ENCODE measurements at places on chromosomes 12 and 14. TPM values are rescaled to one million over a fixed set of nuclear protein-coding genes. Genes with fewer than 3 reads are reported as not detected.

DNA sequence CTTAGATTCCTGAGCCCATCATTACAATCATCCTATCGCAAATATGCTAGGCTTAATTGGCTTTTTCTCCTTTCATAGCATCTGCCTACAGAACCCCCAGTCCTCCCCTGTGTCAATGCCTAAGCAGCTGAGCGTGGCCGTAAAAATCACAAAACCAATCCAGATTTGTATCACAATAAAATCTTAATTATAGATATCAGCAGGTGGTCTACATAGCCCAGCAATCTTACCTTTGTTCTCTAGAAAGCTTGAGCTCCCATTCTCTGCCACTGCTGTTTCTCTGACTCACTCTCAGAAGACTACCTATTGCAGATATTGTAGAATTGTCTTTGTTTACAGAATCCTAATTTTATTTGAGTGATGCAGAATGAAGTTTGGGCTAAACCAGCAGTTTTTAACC lies 37.9 kb upstream of the PPM1A start:
- no peak for DNase-seq

CPNE6 gene
- not detected for total RNA-seq

GRCh38 chr12:52606581-52607218 lies 5.4 kb upstream of the KRT72 start:
- DNase-seq, result peak; percentile 4

DNA sequence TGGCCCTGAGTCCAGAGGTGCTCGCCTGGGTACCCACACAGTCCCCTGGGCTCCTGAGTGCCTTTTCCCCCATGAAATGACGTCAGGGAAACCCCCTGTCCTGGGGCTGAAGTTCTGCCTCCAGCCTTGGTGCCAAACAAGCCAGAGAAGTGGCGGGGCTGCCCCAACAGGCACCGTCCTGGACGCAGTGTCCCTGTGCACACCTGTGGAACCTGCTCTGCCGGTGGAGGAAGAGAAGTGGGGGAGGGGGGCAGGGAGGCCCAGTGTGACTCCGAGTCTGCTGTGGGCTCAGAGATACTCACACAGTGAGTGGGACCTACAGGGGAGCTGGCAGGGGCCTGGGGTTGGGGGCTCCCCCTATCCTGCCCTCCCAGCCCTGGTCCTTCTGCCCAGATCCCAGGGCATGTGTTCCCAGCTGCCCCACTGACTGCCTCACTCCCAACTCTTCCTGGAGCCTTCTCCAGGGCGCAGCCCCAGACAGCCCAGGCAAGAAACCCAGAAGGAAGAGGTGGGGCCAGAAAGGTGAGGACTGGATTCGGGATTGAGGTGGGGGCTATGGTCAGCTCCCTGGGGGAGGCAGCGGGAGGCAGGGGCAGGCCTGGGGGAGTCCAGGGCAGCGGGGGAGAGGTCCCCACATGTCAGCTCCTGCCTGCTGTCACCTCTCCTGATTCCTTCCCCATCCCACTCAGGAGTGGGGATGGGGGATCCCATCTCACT lies 24.7 kb downstream of the CCDC85C start:
- no peak for DNase-seq

- DNase-seq, result no peak
Measured at GRCh38 chr12:19675361-19675760, 236.1 kb downstream of the AEBP2 start.

GRCh38 chr14:95275494-95275893 lies 44.2 kb downstream of the CLMN start:
- DNase-seq, result no peak

TRHDE gene
- 97.8 TPM for total RNA-seq

Measured in IMR-90 (cell line).